ENCODE measurements at places on chromosomes 7 and 10.

DNA sequence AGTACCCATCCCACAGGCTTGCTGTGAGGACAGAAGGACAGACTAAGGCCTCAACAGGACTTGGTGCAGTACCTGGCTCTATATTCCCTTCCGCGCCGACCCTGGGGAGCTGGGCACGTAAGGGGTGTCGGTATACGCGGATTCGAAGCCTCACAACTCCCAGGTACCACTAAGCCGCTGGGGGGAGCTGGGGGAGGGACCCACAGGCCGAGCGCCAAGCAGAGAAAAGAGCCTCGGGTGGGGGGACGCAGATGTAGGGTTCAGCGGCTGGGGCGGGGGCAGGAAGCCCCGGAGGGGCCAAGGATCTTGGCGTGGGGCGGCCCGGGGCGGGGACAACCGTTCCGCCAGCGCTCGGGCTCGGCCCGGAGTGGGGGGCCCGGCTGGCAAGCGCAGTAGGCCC lies 126.4 kb upstream of the ZNF746 start:
- peak; percentile 42 for DNase-seq

GRCh38 chr10:67784474-67784873 lies 53.5 kb downstream of the DNAJC12 start:
- DNase-seq, result no peak

DNA sequence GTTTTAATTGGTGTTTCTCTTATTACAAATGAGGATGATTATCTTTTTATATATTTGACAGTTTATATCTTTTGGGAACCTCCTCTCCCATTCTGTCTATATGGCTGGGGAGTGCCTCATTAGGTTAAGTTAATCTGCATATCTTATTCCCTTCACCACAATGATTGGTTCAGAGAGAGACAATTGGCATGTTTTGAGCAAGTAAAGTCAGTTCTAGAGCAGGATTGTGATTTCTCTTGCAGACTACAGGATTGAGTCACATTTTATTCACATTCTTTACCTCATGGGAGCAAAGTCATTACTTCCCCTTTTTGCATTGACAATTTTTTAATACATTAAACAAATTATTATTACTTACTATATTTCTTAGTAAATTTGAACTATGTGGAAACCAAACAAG lies 345.6 kb downstream of the MDFIC start:
- DNase-seq, result no peak

DNA sequence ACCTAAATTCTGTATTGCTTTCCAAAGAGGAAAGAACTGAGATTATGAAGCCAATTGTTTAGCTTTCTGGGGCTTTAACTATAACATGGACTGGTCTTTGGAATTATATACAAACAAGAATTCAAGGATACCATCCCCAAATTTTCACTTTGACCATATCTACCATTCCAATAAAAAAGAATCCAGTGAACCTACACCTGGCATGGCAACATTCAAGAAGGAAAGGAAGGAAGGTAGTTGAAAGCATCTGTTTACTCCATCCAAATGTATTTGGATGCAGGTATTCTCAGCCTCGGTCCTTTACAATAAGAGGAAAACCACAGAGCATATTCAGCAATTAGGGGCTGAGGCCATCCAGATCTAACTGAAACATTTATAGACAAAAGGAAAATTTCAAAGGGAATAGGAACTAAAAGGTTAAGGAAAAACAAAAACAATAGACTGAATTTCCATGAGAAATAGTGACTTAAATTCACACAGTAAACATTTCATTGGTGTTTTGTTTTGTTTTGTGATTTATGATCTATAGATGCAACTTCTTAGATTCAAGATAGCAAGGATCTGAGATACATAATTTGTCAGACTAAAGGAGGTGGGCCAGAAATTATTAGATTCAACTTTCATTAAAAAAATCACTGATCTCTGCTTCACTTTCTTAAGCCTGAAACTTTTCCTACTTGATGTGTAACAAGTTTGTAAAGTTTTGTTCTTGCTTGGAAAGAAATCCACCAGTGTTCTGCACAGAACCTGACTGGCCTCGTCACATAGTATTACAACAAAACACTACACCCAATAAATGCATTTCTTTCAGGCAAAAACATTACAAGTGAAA lies 12.7 kb downstream of the SKIDA1 start:
- DNase-seq, result no peak

DNA sequence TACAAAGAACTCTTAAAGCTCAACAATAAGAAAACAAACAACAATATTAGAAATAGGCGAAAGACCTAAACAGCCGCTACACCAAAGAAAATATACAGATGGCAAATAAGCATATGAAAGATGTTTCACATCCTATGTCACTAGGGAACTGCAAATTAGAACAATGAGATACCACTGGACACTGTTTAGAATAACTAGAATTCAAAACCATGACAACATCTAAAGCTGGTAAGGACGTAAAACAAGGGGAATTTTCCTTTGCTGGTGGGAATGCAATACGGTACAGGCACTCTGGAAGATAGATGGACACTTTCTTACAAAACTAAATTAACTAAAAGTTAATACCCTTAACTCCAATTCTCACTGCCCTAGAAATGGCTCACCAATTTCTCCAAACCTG lies 44.5 kb downstream of the THSD7A start:
- DNase-seq, result no peak

GRCh38 chr7:148276314-148277041 lies 314.1 kb upstream of the C7orf33 start:
- no peak for DNase-seq

GRCh38 chr10:49559476-49559875 lies 20.6 kb upstream of the ERCC6 start:
- no peak for DNase-seq

GRCh38 chr7:144826208-144826607 lies 9.6 kb downstream of the TPK1 start:
- no peak for DNase-seq

DNA sequence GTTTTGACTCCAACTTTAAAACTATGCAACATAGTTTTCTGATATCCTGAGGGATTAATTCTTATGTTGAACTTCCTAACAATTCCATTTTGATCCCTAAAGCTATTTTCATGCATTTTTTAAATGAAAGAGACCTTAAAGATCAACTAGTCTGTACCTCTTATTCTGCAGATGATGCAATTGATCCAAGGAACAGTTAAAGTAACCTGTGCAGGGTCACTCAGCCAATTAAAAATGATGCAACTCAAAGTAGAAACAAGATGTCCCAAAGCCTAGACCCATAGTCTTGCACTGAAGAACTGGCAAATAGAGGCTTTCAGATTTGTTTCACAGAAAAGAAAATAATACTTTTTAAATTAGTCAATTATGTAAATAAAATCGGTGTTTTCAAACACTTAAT lies 86.3 kb downstream of the IMMP2L start:
- DNase-seq, result no peak

- DNase-seq, result no peak
These were observed 56.2 kb downstream of the MINDY3 start for GRCh38 chr10:15804109-15804508.

DNA sequence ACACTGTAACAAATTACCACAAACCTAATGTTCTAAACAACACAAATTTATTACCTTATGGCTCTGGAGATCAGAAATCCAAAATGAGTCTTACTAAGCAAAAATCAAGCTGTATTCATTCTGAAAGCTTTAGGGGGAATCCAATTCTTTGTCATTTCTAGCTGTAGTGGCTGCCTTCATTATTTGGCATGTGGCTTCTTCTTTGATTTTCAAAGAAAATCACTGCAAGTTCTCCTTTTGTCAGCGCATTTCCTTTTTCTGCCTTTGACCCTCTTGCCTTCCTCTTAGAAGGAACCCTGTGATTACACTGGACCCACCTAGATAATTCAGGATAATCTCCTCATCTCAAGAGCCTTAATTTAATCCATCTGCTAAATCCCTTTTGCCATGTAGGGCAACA lies 36.9 kb downstream of the ZPBP start:
- DNase-seq, result no peak

- no peak for DNase-seq
These were observed 29.6 kb downstream of the SH2D4B start for GRCh38 chr10:80567292-80567691.

GRCh38 chr7:55173671-55174070 lies 154.9 kb downstream of the EGFR start:
- no peak for DNase-seq

DNA sequence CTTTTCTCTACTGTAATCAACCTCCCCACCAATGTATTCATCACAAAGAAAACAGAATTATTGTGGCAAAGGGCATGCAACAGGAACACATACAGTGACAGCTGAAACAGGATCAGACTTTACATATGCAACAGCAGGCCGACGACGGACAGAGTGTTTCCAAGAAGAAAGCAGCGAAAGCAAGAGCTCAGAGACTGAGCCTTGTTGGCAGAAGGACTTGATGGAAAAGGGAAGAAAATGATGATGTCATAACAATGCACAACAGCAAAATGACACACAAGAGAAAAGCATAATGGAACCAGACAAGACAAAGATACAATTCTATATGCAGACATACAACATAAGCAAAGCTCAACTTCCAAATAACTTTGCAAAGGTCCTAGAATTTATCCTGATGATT lies 106.5 kb downstream of the ARHGAP12 start:
- no peak for DNase-seq

DNA sequence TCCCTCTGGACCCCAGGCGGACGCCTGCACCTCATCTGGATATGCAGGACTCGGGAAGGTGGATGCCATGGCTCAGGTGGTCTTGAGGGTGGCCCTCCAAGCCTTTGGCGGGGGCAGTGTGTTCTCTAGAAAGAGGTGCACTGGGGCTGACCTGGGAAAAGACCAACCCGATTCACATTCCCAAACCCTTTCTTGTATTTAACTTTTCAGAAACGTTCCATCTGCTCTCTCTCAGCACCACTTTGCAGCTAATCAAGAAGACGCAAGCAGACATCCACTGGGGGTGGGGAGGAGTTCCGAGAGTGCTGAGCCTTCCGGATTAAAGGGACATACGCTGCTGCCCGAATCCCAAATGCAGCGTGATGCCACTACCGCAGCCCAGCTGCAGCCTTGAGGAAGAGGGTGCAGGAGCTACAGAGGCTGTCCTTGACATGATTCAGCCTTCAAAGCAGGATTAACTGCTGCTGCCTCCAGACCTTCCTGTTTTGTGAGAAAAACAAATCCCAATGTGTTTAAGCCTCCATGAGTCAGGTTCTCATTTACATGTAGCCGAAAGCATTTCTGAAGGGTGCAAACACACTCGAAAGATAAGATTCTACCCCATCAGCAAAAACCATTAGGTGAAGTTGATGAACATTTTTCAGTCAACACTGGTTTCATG lies 39.9 kb downstream of the RBM17 start:
- DNase-seq, result no peak

- no peak for DNase-seq
These were observed 6.9 kb upstream of the RAPGEF5 start for GRCh38 chr7:22363756-22364422.

- no peak for DNase-seq
These were observed 10.0 kb upstream of the INPP5F start for GRCh38 chr10:119715628-119716505.

DNA sequence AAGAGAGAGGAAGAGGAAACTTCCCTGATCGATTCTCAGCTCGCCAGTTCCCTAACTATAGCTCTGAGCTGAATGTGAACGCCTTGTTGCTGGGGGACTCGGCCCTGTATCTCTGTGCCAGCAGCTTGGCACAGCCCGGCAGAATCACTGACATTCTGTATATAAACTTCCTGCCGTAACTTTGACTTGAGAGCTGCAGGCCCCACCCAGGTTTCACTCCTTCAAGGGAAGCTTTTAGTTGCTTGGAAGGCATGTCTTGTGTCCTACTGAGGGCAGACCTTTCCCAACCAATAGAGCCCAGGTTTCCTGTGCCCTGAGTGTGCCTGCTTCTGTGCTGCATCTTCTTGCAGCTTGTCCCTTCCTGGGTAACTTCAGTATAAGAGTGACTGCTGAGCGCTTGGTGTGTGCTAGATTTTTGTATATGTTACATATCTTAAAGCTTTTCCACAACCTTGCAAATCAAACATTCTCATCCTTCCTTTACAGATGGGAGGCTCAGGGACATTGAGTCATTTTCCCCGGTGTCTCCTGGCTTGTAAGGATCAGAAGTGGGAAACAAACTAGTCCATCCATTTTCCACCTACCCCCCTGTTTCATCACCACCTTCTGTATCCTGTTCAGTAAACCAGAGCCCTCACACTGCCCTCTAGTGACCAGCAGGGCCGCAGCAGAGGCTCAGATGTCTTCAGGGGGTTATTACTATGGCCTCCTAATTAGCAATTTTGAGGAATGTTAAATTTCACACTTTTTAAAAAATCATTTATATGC lies 225.2 kb upstream of the PRSS58 start:
- DNase-seq, result peak; percentile 60

GRCh38 chr7:155833651-155834050 lies 21.4 kb upstream of the SHH start:
- no peak for DNase-seq

- DNase-seq, result no peak
These were observed 32.4 kb downstream of the MBL2 start for GRCh38 chr10:52740155-52740549.

DNA sequence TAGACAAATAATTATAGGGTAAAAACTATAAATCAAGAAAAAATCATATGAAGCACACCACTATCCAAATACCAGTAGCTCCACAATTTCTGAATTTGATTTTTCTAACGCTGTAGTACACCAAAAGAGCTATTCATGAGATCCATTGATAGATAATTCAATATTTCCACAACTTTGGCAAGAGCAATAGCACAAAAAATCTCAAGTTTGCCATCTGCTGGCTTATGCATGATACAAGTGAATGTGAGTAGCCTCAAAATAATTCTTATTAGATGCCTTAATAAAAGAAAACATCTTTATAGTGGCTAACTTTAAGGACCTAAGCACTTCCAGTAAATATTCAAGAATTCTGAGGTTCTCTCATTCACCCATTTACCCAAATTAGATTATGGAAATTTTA lies 2.2 kb upstream of the TMEM196 start:
- DNase-seq, result no peak

DNA sequence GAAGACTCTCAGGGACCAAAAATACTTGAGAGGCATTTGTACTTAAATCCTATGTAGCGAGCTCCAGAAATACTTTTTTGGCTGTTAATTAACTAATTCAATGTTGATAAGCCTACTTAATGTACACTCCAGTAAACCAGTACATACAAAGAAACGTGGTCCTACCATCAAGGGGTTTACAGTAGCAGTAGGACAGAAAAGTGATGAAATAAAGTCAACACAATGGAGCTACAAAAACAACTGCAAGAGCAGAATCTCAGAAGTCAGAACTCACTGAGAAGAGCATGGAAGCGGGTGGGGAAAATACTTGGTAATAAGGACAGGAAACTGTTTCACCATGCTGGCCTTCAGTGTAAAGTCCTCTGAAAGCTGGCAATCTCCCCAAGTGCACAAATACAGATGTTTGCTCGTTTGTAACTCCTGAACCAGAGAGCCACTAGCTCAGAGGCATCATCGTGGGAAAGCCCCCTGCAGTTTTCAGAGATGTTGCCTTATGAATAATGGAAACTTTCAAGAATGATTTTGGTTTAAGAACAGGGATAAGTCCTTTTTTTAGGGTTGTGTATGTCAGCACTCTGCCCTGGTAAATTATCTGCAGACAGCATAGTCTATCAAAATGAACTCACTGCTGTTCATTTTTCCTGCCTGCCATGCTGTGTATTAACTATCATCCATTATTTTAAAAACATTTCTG lies 233.2 kb downstream of the SORCS1 start:
- DNase-seq, result no peak

All from CD4-positive, alpha-beta T cell treated with Interleukin-2 at 100 ng/mL for 4 hours (primary cell).